Fibroblast of skin of right quadriceps (primary cell): ENCODE measurements at places on chromosomes 11 and 22.

- no peak for DNase-seq
Observed at GRCh38 chr11:78432956-78433355, 15.3 kb upstream of the GAB2 start.

- no peak for DNase-seq
Observed at GRCh38 chr22:48402591-48403031, 1425.1 kb downstream of the BRD1 start.

GRCh38 chr11:75770102-75770501 lies 1.5 kb downstream of the DGAT2 start:
- no peak for DNase-seq

GRCh38 chr11:57095417-57095816 lies 86.3 kb upstream of the LRRC55 start:
- no peak for DNase-seq

- no peak for DNase-seq
Observed at GRCh38 chr11:58938398-58938797, 890 bp upstream of the GLYATL1 start.

DNA sequence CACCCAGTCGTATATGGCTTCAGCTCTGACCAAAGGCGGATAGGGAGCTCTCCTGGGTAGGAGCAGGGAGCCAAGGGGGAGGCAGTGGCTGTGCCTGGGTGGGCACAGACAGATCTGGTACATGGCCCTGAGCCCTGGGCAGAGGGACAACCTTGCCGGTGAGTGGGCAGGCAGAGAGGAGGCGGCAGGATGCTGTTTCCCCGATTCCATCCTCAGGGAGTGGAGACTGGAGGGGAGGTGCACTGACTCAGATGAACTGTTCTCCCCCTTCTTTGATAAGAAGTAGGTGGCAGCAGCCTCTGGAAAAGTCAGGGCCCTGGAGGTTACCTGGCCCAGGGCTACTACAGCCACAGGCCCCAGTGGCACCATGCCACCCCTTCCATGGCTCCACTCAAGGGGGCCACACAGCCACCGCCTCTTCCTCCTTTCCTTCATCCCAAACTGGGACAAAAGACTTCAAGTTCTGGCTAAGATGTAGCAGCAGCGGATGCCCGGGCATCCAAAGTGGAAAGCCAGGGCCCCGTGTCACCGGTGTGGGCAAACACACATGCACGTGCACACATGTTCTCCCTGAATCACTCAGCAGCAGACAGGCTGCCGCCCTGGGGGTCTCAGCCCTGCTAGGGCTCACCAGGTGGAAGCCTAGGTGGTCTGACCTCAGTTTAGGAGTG lies 13.4 kb downstream of the CXCR5 start:
- DNase-seq = no peak

DNA sequence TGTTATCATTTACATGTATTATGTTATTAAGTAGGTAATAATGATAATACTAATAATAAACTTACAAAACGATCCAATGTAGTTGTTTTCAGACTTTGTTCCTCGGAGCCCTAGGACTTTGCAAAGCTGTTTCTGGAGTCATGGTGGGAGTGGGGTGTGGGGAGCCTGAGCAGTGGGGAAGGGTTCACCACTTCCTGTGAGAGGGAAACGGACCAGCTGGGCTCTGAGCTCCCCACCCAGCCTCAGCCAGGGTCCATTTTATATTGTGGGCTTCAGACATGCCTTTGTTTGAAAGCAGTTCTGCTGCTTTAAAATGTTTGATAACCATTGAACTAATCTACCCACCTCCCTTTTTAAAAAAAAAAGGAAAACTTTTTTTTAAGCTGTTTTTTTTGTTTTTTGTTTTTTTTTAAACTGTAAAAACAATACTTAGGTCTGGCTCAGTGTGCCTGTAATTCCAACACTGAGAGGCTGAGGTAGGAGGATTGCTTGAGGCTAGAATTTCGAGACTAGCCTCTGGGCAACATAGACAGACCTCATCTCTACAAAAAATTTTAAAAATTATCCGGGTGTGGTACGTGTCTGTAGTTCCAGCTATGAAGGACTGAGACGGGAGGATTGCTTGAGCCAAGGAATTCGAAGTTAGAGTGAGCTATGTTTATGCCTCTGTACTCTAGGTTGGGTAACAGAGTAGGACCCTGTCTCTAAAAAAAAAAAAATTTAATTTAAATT lies 7.0 kb downstream of the SERPING1 start:
- no peak for DNase-seq

DNA sequence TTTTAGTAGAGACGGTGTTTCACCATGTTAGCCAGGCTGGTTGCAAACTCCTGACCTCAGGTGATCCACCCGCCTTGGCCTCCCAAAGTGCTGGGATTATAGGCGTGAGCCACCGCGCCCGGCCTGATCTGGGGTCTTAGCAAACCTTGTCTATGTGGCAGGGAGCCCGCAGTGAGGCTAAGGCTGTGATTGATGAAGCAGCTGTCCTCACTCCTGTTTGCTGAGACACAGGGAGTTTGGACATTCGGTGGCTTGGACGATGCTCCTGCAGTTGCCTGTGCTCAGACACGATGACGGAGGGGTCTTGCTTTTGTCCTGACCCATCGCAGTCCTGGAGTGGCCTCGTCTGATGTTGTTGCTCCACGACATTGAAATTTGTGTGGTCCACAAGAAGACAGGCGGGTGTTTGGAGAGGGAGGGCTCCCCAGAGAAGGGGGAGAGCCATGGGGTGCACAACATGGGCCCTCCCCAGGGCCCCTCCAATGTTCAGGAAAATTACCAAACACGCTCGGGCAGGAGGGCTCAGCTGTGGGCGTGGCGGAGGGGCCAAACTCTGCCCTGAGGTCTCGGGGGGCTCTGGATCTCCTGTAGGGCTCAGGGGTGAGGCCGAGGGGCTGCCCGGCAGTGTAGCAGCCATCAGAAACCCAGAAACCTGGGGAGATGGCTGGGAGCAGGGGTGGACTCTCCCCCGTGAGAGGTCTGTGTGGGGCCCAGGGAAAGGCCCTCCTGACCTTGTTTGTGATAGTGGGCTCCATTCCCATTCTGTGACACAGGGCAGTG lies 41.8 kb upstream of the PRR5 start:
- no peak for DNase-seq

DNA sequence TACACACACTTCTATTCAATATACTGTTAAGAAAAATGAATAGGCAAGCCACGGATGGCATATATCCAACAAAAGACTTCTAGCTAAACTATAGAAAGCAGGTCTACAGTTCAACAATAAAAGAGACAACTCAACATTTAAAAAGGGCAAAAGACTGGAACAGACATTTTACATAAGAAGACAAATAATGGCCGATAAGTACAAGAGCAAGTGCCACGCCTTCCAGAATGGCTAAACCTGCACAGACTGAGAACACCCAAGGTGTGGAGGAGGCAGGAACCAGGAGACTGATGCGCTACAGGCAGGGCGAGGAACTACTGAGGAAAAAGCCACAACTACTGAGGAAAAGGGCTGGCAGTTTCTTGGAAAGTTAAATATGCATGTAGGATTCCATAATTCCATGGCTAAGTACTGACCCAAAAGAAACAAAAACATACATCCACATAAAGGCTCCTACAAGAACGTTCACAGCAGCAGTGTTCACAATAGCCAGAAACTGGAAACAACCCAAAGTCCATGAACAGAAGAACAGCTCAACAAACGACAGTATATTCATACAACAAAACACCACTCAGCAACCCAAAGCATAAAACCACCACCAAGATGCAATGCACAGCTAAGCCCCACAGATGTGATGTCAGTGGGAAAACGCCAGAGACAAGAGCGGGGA lies 9.6 kb upstream of the MOB2 start:
- no peak for DNase-seq

- no peak for DNase-seq
Observed at GRCh38 chr22:20015971-20016733, 471 bp downstream of the ARVCF start.

DNA sequence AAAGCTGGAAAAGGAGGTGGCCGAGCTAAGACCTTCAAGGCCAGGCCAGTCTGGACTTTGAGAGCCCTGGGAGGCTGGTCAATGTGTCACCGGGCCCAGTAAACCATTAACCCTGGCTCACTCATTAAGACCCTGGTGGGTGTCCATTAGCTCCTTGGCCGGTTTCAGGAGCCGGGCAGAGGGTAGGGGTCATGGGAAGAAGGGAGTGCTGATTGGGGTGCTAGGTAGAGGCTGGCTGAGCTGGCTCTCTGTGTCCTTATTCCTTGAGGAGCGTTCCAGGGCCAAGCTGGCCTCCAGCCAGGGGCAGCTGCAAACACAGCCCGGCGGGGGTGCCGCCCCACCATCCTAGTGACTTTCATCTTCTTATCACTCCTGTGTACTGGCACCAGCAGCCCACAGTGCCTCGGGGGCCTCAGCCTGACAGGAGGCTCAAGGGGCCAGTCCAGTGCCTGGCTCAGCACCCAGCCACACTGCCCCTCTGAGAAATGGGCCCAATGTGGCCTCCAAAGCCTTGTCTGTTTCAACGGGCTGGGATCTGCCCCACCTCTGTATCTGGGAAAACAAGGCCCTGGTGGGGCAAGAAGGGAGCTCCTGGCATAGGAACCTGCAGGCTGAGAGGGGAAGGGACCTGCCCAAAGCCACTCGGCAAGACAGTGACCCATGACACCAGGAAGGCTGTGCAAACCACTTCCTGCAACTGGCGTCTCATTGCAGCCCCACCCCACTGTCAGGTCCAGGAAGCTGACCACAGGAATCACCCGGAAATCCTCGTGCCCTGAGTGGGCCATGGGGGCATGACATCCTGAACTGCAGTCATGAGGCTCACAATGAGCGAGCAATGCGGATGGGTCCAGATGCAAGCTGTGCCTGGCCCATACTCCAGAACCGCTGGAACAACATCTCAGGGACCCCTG lies 15.1 kb upstream of the RGL4 start:
- DNase-seq = no peak

GRCh38 chr11:132576706-132577105 lies 955.6 kb downstream of the OPCML start:
- DNase-seq = peak; percentile 93

GRCh38 chr11:131691181-131692041 lies 321.0 kb downstream of the NTM start:
- DNase-seq = peak; percentile 45

DNA sequence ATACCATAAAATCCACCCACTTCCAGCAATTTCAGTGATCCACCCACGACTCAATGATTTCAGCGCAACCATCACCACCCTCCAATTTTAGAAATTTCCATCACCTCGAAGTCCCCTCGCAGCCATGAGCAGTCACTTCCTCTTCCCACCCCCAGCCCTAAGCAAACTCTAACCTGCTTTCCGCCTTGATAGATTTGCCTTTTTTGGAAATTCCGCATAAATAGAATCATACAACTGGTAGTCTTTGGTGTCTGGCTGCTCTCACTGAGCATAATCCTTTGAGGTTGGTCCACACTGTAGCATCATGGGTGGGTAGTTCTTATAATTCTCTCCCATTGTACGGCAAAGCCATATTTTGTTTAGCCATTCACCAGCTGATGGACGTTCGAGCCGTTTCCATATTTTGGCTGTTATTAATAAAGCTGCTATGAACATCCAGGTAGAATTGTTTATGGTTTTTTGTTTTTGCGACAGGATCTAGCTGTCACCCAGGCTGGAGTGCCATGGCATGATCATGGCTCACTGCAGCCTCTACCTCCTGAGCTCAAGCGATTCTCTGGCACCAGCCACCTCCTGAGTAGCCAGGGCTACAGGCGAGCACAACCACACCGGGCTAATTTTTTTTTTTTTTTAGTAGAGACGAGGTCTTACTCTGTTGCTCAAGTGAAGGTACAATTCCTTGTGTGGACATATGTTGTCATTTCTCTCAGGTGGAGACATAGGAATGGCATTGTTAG lies 16.0 kb downstream of the PIM3 start:
- no peak for DNase-seq

DNA sequence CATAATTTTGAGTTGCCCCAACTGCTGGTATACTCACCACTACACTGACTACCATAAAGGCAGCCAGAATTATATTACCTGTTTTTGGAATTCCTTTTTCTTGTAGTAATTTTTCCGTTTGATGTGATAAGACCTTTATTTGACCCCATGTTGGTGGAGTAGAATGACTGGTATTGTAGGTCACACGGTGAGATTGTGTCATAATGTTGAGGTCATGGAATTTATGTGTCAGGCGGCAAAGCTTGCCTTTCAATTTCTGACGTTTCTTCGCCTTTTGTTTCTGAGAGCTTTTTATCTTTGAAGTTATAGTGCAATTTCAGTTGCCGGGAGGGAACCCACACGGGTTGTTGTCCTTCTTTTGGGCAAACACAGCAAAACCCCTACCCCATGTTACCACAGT lies 13.0 kb downstream of the OR52K1 start:
- no peak for DNase-seq

- DNase-seq = no peak
Observed at GRCh38 chr22:17192186-17192585, 27.0 kb downstream of the ADA2 start.

DNA sequence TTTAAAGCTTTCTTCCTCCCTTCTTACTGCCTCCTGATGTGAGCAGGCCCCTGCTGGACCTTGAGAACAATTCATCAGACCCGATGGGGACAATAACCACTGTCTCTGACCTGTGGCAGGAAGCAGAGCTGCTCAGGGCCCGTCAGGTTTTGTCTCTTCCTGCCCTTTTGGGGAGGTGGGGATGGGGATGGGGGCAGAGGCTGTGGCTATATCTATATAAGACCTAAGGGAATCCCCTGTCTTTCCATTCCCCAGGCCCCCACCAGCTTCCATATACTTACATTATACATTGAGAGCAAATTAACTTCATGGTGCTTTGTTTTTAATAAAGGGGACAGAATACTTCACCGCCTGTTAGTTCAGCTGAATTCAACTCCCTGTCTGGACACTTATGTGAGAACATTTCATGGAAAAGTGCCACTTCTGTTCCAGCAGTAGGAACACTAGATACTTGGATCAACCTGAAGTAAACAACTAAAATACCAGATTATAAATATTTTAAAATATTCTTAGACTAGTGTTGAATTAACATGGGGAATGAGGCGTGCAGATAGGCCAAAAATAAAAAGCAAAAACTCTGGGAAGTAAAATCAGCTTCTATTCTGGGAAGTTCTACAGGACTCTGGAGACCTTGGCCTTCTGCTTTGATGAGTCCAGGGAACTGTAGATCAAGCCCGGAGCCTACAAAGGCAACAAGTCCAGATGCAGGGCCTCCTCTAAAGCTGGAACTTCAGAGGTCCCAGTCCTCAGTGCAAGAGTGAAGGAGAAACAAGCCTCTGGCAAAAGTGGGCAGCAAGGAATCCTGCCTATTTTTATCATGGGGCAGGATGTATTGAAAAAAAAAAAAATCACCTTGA lies 11.1 kb downstream of the ZP1 start:
- DNase-seq = no peak

DNA sequence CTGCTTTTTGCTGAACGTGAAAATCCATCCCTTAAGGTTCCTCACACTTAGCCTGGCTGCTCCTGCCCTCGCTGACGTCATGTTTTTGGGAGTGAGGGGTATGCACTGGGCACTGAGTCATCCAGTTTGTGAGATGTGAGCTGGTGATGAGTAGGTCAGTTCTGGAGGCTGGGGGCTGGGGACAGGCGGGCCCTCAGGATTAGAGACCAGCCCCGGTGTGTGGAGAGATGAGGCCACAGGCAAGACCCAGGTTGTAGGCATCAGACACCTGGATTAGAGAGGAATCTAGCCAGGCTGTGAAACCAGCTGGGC lies 9.2 kb downstream of the KCNC1 start:
- peak; percentile 74 for DNase-seq
